H9 (cell line): ENCODE measurements at places on chromosomes 13 and 19.

GRCh38 chr13:37109051-37109678 is 3.7 kb upstream of the CSNK1A1L start:
- no peak for DNase-seq

GRCh38 chr19:37977992-37978391 is 71.0 kb downstream of the SIPA1L3 start:
- DNase-seq, result no peak

- peak; percentile 84 for DNase-seq
Measured at GRCh38 chr19:13094771-13095392, 7.8 kb downstream of the LYL1 start.

- DNase-seq, result no peak
Measured at GRCh38 chr13:105541565-105541964, 993.9 kb downstream of the EFNB2 start.

GRCh38 chr19:19056636-19057275 is 7.0 kb upstream of the SLC25A42 start:
- no peak for DNase-seq

- DNase-seq, result no peak
Measured at GRCh38 chr19:30742406-30742938, 370.3 kb downstream of the ZNF536 start.

DNA sequence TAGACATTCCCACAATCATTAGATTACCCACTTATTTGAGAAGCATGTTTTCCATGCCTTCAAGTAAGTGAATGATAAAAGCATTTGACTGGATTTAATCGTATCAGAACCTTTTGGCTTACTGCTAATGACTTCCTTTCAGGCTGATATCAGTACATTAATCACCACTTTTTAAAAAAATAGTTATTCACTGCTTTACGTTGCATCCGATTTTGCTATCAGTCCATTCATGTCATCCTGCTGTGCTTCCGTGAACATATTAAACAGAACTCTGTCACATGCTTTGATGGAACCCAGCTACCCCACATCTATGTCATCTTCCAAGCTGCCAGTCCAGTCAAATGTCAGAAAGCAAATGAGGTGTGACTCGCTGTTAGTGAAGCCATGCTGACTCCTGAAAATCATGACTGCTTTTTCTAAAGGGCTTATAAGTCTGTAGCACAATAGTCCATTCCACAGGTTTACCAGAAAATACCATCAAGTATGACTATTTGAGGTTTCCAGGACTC is 440.9 kb downstream of the IRS2 start:
- no peak for DNase-seq

GRCh38 chr13:101579281-101579802 is 126.9 kb downstream of the ITGBL1 start:
- DNase-seq, result no peak

DNA sequence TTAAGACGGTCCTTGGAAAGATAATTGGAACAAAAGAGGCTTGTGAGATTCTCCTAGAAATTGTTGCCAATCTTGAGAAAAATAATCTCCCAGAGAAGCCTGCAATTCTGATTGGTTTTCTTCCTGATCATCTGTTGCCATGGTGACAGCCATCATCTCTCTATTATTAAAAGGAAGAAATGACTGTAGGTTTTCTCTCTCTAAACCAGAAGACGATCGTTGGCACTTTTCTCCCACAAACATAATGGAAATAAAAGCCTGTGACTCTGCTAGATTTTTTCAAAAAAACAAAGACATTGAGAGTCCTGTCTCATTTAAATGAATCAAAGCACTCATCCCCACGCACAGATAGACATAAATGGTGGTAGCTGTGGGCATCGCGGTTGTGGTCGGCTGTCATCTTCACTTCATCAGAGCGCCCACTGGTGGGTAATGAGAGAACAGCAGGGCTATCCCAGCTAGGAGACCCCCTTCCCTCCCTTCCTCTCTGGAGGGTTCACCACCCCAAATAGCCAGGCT is 21.7 kb upstream of the CALM3 start:
- peak; percentile 54 for DNase-seq

DNA sequence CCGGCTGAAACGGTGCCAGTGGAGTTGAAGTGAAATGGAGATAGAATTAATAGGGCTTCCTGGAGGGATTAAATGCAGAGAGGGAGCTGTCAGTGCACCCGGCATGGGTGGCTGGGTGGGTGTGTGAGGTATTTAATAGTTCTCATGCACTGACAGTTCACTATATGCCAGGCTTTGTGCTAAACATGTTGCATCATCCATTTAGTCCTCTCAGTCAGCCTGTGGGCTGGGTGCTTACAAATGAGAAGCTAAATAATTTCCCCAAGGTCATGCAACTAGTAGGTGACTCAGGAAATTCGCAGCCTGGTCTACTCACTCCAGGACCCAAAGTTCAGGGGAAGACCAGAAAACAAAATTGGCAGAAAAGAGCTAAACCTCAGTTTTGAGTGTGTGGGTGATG is 63.5 kb upstream of the SPATA13 start:
- no peak for DNase-seq

DNA sequence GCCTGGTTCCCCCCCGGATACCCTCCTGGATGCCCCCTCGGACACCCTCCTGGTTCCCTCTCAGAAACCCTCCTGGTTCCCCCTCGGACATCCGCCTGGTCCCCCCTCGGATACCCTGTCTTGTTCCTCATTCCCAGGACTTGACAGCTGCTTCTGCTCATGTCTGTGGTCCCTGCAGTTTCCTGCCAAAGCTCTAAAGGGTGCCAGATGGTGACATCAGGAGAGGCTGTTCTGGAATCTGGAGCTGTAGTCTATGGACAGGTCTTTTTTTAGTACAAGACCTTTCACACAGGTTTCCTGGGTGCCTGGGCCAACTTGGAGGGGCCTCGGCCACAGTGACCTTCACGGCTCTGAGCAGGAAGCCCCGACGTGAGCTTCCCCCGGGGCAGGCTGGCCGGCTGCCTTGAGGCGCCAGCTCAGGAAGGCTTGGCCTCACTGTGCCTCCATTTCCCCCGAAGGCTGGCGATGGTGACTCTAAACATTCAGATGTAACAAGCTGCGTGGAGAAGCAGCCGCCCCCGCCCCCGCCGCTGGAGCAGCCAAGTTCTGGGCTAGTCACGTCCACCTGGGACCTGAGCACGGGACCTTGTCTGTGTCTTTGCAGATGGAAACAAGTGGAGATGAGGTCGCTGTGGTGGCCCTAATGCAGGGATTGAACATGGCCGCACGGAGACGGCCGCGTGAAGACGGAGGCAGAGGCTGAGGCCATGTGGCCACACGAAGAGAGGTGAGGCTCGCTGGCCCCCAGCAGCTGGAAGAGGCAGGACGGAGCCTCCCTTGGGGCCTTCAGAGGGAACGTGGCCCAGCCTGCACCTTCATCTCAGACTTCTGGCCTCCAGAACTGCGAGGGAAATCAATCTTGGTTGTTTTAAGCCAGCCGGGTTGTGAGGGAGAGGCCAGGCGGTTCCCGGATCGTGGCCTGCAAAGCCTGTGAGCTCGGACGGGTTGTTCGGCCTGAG is 12.7 kb downstream of the SGTA start:
- no peak for DNase-seq

DNA sequence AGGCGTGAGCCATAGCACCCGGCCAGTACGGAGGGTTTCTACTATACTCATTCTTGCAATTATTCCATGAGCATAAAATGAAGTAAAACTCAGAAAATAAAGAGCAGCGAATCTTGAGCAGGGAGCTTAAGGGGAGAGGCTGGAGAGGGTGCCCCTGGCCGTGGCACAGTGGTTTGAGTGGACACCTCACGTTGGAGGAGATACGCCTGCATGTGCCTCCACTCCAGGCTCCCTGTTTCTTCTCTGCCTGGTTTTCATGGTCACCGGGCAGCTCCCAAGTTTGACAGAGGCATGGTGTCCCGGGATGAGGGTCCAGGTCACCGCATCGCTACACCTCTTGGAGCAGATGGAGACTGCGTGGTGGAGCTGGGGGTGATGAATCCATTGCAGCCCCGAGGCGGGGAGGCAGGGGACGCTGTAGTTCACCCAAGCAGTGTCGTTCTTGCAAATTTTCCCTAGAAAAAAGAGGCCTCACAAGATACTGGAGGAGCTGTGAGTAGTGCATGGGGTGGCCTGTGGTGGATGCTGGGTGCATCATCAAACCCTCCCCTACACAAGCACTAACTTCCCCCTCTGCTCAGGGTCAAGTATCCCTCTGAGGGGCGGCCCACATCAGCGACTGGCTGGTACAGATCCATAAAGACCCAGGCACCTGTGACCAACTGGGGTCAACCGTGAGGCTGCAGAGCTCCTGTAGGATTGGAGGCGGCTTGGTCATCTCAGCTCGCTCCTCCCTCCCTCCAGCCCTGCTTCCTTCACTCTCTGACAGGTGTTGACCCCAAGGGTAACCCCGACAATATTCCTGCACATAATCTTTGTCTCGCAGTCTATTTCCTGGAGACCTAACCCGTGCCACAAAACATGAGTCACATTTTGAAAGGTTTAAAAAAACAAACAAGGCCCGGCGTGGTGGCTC is 3.6 kb upstream of the MIER2 start:
- peak; percentile 70 for DNase-seq

- DNase-seq, result no peak
Measured at GRCh38 chr19:29056535-29056934, 156.4 kb downstream of the UQCRFS1 start.

GRCh38 chr13:98664047-98664446 is 87.1 kb upstream of the STK24 start:
- no peak for DNase-seq

- no peak for DNase-seq
Measured at GRCh38 chr13:20331419-20331818, 99.3 kb upstream of the GJB6 start.

GRCh38 chr13:50892210-50892944 is 17.2 kb upstream of the RNASEH2B start:
- DNase-seq, result no peak

GRCh38 chr13:46662690-46663089 is 109.7 kb downstream of the LRCH1 start:
- no peak for DNase-seq

- DNase-seq, result no peak
Measured at GRCh38 chr13:75744127-75744526, 108.0 kb downstream of the LMO7 start.

GRCh38 chr13:106003651-106004050 is 531.8 kb downstream of the EFNB2 start:
- no peak for DNase-seq

DNA sequence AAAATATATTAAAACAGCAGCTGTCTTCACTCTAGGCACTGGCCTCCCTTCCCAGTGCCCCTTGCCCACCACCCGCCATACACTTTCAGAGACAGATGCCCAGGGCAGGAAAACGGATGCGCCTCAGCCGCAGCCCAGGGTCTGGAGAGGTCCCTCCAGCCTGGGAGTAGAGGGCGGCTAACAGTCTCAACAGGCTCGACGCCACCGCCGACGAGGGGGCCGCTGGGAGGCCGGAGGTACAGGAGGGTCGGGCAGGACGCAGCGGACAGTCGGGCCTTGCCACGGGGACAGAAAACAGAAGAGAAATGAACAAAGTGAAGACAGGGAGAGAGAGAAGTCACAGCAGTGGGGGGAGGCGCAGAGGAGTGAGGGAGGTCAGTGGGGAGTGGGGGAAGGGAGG is 27.1 kb downstream of the C19orf47 start:
- no peak for DNase-seq
